ENCODE measurements at places on chromosomes 1 and 21.
A peak's percentile ranks its signal among the peaks of the same experiment; 100 is the strongest.

DNA sequence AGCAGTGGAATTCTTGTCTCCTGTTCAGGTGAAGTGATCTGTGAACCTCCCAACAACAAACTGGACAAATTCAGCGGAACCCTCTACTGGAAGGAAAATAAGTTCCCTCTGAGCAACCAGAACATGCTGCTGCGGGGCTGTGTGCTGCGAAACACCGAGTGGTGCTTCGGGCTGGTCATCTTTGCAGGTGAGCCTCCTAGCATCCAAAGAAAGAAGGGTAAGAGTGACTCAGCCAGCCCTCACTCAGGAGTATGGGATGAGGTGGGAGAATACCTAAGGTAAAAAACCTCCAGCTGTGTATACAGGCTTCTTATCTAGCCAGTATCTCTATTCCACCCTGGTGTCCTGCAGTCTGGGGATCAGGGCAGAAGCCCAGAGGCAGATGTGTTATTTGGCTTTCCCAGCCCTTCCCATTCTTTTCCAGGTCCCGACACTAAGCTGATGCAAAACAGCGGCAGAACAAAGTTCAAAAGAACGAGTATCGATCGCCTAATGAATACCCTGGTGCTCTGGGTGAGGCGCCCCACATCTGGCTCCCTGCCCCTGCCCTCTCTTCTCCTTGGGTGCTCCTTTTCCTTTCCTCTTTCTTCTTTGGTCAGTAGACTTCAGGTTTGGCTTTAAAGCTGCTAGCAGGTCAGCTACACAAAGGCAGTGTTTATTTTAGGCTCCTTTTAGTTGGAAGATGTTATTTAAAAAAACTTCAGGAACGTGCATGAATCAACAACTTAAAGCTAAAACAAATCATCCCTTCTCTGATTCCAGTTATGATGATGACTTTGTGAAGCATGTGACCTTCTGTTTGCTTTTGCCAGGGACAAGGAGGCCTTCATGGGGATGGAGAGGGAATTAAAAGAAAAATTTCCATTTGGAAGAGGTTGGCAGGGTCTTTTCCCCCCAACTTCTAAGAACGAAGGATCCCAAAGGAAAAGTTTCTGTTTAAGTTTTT lies 9.0 kb downstream of the ATP8B2 start:
- DNase-seq: no peak

- DNase-seq: no peak
Measured at GRCh38 chr1:227314014-227314848, 4.1 kb downstream of the CDC42BPA start.

- peak; percentile 47 for DNase-seq
Measured at GRCh38 chr1:229410692-229411433, 23.0 kb downstream of the ACTA1 start.

DNA sequence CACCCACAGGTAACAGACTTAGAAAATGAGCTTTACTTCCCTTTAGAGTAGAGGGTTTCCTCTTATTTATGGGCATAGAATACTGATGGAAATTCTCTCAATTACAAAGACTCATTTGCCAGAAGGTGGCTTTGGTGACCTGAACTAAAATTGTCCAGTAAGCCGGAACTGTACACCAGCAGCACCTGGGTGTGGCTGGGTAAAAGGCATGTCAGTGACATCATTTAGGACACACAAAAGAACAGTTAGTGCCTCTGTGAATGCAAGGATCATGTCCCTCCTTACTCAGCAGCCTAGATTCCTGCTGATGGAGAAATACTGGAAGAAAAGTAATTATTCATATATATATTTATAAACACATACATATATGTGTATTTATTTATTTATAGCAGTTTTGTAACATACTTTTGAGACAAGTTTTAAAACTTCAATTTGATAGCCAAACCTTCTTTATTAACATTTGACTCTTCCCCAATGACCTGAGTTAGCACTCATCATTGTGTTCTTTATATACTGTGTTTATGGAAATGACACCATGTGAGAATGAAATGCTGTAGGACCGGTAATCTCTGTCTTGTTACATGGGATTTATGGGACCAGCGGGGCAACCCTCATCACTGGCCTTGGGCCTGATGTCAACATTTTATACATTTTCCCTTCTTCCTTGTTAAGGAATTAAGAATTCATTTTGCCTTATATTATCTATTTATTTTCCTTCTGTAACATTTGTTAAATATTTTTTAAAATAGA lies 274.4 kb downstream of the BRINP2 start:
- no peak for DNase-seq

- DNase-seq: no peak
Measured at GRCh38 chr21:45598666-45599065, 44.9 kb upstream of the PCBP3 start.

GRCh38 chr1:59475737-59476136 lies 178.8 kb downstream of the FGGY start:
- no peak for DNase-seq

DNA sequence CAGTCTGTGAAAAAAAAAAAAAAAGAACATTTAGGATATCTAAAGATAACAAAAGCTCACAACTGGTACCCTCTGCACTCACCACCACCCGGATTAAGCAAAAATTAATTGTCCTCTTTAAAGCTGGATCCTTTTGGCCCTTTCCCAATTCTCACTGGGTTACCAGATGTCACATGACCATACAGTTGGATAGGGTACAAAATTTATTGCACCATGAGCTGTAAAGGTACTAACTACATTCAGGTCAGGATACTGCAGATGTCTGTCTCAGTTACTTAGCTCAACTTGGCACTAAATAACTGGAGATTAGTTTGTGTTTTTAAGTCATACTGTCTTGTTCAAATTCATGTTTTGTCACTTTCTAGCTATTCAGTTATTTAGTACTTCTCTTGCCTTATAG lies 96.3 kb downstream of the GPATCH2 start:
- DNase-seq: no peak

DNA sequence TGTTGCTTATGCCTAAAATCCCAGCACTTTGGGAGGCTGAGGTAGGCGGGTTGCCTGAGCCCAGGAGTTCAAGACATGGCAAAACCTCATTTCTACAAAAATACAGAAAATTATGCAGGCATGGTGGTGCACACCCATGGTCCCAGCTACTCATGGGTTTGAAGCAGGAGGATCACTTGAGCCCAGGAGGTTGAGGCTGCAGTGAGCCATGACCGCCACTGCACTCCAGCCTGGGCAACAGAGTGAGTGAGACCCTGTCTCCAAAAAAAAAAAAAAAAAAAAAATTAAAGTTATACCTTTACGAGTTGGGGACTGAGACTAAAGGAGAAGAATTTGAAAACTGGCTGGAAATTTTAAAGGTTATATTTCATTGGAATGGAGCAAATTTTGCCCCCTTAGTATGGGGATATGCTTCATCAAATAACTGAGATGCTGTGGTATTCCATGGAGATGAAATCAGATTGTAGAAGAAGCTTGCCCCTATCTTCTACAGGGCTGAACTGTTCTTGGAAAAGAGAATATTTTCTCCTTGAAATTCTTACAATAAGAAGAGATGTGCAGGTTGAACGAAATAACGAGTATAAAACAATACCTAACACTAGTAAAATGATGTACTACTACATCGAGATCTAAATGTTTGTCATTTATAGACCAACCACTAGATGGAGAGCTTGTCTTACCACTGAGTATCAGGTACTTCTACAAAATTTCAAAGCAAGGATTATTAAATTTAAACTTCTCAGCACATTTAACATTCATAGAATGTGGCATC lies 34.9 kb upstream of the SCYL3 start:
- DNase-seq: no peak

DNA sequence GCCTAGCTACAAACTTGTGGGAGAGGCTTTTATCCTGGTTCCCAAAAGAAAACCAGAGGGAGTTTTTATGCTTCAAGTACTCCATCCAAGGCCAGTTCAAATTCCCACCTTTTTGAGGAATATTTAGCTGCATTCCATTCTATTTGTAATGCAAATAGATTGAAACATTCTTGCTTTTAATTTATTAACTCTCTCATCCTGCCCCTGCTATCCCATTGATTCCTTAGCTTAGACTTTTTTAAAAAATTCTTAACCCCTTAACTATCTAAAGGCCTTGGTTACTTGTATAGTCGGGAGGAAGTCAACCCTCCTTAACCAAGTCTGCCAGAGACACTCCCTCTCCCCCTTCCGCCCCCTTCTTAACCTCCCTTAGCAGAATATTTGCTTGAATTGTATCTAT lies 2.5 kb upstream of the MOV10 start:
- DNase-seq: no peak

DNA sequence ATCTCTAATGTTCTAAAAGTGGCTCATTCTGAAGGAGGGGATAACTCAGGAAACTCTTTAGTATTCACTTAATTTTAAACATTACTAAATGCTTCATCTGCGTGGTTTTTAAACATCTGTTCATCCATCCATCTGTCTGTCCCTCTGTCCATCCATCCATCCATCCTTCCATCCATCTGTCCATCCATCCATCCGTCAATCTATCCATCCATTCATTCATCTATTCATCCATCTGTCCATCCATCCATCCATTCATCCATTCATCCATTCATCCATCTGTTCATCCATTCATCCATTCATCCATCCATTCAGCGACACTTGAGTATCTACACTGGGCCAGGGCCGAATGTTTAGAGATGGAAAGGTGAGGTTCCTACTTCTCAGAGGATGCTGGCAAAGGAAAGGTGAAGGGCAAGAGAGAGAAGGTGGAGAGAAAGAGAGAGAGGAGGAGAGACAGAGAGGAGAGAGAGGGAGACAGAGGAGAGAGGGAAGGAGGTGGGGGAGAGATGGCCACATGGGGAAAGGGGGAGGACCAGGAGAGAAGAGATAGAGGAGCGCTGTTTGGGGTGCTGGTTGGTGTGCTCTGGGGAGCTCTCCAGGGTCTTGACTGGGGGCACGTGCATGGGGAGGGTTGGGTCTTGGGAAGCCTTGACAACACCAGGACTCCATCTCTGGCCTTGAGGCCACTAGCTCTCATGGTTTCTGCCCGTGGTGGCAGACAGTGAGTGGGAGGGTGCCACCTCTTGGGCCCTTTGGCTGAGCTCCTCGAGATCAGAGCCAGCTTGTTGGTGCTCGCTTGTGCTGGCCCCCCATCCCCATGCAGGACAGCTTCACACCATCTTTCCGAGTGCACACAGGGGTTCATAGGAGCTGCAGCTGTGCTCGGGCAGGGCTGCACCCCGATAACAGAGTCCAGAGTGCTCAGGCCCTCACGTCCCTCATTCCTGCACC lies 45.6 kb downstream of the ABCG1 start:
- no peak for DNase-seq

GRCh38 chr1:48616710-48617109 lies 144.7 kb upstream of the SPATA6 start:
- no peak for DNase-seq

GRCh38 chr1:199515261-199515660 lies 512.2 kb upstream of the NR5A2 start:
- DNase-seq: no peak

DNA sequence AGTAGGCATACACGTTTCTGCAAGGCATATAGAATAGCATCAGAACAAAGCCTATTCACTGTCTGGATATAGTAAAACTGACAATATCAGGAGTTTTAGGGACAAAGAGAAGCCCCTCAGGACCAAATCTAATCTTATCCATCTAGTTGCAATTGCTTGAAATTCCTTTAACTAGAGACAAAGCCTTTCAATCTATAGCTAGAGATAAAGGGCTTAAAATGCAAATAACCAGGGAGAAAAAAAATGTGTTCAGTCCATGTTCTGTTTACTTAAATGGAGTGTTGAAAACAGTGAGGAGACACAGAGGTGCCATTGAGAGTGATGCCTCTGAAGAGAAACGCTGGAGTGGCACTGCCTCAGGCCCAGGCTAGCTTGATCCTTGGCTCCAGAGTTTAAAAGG lies 286.1 kb downstream of the DPYD start:
- no peak for DNase-seq

- no peak for DNase-seq
Measured at GRCh38 chr1:58816747-58817221, 32.9 kb upstream of the JUN start.

DNA sequence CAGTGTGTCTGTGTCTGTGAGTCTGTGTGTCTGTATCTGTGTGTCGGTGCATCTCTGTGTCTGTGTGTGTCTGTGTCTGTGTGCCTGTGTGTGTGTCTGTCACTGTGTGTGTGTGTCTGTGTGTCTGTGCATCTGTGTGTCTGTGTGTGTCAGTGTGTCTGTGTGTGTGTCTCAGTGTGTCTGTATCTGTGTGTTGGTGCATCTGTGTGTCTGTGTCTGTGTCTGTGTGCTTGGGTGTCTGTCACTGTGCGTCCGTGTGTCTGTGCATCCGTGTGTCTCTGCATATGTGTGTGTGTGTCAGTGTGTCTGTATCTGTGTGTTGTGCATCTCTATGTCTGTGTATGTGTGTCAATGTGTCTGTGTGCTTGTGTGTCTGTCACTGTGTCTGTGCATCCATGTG lies 44.7 kb upstream of the POFUT2 start:
- no peak for DNase-seq

- DNase-seq: no peak
Measured at GRCh38 chr1:231526536-231526935, 1.9 kb upstream of the TSNAX start.

GRCh38 chr1:20329793-20330542 lies 39.3 kb downstream of the VWA5B1 start:
- no peak for DNase-seq

DNA sequence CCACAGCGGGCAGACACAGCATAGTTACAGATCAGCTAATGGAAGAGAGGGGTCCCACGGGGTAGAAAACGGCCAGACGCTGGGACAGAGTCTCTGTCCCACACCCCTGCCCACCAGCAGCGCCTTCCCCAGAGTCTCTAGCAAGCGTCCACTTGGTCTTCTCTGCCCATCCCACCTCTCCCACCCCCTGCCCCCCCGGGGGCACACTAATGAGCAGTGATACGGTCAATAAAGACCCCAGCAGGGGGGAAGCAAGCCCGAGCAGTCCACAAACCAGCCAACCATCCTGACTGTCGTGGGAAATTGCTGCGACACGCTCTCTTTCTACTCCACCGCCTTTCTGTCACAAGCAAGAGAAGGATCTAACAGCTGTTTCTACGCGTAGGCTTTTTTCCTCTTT lies 374.7 kb downstream of the NPHP4 start:
- no peak for DNase-seq

- no peak for DNase-seq
Measured at GRCh38 chr1:27539901-27540861, 50.2 kb upstream of the WASF2 start.

DNA sequence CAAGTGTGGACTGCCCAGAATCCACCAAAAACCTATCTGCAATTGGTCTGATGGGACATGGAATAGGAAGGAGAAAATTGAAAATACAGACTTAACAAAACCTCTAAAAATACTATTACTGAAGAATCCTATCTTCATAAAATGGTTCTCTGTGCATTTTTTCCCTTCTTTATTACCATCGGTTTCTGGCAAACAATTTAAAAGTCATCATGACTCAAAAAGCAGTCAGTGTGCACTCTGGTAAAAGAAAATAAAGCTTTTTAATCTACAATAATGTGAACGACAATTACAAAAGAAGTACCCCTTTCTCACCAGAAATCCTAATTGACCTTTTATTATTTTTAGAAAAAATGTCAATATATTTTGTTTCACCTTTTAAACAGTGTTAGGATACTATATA lies 186.3 kb downstream of the TPR start:
- no peak for DNase-seq

- no peak for DNase-seq
Measured at GRCh38 chr1:207017615-207018559, 14.7 kb downstream of the C1orf116 start.
